Lung (tissue), 17 donors: ENCODE measurements at places on chromosomes 1 and 21. TPM values are rescaled to one million over a fixed set of nuclear protein-coding genes. Genes with fewer than 3 reads are reported as not detected.

Gene PIGR
- polyA plus RNA-seq = 131 TPM

DNA sequence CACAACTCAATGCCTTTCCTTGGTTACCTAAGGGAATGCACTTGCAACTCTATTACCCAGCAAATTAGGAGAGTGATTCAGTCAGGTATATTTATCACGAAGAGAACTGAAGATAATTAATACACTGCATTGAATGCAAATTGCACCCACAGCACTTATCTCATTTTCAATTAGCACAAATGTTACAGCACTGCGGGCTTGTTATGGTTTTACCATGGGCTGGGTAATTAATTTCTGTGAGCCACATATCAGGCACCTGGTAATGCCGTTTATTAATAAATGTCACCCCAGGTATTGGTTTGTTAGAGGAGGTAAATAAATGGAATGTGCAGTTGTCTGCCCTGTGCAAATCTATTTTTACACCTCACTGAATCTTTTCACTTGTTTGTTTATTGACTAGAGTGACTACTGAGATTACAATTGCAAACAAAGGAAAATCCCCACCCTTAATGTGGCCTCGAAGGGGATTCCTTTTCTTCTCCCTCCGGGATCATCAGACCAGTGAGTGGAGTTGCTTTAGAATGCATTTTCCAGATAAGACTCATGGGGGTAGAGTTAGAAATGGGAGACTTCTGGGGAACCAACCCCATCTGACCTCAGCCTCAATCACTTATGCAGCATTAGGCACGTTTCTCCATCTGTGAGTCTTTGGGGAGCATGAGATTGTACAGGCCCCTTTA, 269.3 kb downstream of the RPS6KC1 start:
- DNase-seq = no peak

- DNase-seq = no peak
Measured at GRCh38 chr1:206905295-206906164, 8.3 kb downstream of the IL24 start.

Gene NMNAT2
- 1.00 TPM for polyA plus RNA-seq

- no peak for DNase-seq
Measured at GRCh38 chr1:89929467-89930063, 65.3 kb upstream of the ZNF326 start.

DNA sequence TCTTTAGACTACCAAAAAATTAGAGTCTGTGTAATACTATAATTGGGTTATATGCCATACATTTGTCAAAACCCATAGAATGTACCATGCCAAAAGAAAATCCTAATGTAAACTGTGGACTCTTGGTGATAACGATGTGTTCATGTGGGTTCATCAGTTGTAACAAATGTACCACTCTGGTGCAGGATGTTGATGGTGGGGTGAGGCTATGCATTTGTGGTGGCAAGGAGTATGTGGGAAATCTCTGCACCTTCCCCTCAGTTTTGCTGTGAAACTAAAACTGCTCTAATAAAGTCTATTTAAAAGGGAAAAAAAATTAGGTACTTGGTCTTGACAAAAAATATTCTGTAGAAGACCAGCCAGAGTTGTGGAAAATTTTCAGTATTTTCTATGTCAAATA, 43.4 kb downstream of the INKA2 start:
- DNase-seq = no peak

DNA sequence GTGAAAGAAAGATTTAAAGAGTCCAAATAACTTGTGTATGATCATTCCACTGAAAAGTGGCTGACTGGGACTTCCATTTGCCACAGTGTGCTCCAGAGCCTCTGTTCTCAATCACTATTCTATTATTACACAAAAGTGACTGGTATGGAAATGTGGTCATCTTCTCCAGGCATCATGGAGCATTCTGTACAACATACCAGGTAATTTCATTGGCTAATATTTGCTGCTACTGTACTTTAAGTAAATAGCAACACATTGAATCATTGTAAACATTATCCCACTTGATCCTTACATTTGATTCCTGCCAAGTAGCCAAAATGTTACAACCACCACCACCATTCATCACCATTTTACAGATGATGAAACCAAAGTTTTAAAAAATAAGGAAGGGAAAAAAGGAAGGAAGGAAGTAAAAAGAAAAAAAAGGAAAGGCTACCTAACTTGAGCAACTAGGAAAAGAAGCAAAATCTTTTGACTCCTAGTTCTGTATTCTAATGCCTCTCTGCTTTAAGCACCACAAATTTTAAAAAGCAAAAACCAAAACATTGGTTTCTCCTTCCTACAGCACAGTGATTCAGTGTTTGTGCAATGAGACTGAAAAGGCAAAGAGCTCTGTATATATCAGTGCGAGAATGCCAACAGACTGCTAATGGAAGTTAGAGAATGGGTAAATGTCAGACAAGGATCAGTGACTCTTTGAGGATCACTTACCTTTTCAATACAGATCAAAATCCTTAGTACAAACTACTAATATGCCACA, 361.4 kb upstream of the PTBP2 start:
- no peak for DNase-seq

DNA sequence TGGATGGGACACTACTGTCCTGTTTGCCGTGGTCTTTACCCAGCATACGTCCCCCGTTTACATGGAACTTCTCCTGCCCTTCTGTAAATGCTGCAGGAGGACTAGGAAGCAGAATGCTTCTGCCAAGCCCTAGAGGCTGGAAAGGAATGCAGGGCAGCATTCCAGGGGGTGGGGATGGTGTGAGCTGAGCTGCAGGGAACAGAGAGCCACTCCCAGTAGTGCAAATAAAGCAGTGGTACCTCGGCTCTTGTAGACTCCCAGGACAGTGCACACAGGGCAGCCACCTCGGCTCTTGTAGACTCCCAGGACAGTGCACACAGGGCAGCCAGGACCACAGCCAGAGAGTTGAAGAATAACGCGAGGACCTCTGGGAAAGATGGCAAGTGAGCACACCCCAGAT, 35.4 kb downstream of the PTPRU start:
- DNase-seq = peak; percentile 87

GRCh38 chr1:4256351-4256750, 356.3 kb upstream of the C1orf174 start:
- no peak for DNase-seq

Gene SPRR3
- polyA plus RNA-seq = 1.2 TPM

DNA sequence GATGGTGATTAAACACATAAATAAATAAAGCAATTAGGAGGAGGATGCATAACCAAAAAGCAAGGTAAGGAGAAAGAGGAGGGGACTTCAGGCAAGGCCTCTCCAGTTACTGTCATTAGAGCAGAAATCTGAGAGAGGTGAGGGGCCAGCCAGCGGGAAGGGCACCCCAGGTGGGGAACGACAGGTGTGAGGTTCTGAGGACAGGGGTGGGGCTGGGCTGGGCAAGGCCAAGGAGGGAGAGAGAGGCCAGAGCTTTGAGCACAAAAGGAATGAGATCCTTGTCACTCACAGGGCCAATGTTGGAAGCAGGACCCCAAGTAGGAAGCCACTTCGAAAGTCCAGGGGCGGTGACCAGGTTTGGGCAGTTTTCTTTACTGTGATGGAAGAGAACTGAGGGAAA, 182.2 kb upstream of the RAB4A start:
- DNase-seq = no peak

DNA sequence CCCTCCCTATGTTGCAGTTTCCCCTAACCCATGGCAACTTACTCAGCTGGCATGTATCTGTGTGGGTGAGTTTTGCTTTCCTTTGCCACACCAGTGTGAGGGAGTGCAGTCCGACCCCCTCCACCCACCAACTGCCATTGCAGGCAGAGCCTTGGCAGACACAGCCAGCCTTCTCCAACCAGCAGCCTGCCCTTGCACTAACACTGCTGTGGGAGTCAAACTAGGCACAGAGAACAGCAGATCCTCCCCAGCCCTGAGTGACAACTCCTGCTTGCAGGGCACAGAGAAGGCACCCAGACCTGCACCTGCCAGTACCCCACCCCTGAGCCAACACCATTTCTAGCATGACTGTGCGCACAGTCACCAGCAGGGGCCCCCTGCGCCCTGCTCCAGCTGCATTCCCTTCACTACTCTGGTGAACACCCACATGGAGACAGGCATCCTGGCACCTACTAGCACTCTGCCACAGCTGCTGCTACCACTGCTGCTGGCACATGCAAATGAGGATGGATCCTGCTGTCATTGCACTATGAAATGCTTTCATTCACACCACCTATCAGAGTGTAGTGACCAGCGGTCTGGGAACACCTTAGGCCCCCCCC, 98.4 kb downstream of the MAGI3 start:
- no peak for DNase-seq

DNA sequence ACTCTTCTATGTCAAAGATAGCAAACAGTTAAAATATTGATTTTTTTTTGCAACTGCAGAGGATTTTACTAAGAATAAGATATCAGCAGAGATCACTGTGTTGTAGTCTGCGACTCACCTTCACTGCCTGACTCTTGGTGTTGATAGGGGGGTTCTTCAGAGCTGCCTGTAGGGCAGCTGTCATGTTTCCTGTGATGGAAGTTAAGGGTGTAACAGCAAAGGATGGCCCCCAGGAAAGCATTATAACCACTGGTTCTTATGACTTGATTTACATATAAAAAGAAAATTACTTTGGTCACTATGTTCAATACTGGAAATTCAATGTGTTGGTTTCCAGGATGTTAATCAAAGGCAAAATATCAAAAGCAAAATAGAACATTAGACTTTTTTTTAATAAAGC, 2.6 kb downstream of the ARPC5 start:
- no peak for DNase-seq

GRCh38 chr21:34110594-34111202, 37.3 kb downstream of the MRPS6 start:
- no peak for DNase-seq

Gene GIPC2
- 1.1 TPM for polyA plus RNA-seq

DNA sequence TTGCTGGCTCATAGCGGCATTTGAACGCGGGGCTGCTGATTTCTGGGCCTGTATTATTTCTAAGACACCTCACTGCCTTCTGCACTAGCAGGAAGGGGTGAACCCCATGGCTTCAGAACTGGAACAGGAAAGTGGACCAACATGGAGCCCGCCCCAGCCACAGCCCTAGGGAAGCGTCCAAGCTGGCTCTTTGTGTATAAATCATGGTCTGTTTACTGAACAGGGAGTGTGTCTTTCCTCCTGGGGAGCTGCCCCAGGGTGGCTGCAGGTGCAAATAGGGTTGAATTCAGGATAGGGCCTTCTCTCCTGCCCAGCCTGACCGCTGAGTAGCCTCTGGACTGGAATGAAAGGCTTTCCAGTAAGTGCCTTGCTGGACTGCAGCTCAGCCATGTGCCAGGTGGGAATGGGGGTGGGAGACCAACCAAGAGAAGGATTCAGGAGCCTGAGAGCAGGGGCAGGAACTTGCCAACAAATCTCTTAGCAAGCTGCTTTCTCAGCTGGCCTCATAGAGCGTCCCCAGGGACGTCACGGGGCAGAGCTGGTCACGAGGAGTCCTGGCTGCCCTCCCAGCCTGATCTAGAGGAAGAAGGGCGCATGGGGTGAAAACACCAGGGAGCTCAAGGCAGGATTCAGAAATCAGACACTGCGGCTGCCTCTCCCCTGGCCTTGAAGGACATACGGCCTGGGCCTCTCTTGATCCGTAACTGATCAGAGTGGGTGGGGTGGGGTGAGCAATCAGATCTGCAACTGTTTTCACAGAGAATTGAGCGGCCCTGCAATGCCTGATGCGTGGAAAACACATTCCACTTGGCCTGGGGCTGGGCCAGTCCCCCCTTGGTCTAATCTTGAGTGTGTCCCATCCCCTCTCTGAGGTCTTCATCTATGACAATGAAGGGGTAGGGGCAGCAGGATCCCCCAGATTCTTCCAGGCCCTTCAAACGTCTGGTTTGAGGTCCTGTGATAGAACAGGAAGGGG, 56.5 kb upstream of the SELENON start:
- DNase-seq = peak; percentile 59

GRCh38 chr1:178877896-178878295, 7.0 kb upstream of the ANGPTL1 start:
- no peak for DNase-seq

Gene DIRAS3
- 2.4 TPM for polyA plus RNA-seq

Gene ARHGEF16
- polyA plus RNA-seq = 11.4 TPM

GRCh38 chr1:203098445-203098844, 12.6 kb upstream of the MYOG start:
- no peak for DNase-seq

GRCh38 chr1:27136998-27137542, 17.9 kb downstream of the SLC9A1 start:
- no peak for DNase-seq

DNA sequence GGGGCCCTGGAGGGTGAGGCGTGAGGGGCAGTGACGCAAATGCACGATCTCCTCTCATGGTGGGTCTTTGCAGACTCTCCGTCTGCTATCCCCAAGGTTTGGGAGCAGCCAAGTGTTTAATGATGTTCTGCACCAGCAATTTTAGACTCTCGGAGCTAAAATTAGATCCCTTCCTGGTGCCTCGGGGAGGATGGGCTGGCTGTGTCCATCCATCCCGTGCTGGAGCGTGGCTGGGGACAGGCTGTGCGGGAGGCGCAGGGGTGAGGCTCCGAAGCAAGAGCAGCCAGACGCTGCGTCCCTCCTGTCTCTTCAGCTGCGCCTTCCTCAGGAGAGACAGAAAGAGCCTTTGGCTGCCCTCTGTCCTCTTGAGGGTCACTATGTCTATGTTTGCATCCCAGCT, 387.6 kb downstream of the CAMTA1 start:
- no peak for DNase-seq

DNA sequence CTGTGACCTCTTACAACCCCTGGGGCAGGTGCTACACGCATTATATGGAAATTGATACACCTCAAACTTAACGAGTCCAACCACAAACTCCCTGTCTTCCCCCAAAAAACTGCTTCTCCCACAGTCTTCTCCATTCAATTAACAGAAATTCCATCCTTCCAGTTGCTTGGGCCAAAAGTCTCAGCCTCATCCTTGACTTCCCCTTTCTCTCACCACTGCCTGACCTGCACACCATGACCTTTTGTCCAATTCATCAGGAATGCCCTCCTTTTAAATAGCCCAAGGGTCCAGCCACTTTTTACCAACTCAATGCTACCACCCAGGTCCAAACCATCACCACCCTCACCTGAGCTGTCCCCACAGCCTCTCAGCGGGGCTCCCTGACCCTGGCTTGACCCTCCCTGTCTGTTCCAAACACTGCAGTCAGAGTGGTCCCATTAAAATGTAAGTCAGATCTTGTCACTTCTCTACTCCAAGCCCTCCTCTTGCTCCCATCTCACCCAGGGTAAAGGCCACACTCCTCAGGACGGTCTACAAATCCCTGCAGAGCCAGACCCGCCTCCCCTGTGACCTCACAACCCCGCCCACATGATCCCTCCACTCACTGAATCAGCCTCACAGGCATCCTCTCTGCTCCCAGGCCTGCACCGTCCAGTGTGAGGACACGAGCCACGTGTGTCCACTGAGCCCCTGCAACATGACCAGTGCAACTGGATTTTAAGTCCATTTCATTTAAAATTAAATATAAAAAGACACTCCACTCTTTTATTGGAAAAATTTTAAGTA, 18.5 kb downstream of the KCNN3 start:
- no peak for DNase-seq
